NCI-H2227 treated with DMSO at 0.1 percent for 48 hours (cell line): ENCODE measurements at places on chromosomes 1 and 21.

GRCh38 chr1:54403405-54403804, 2.8 kb downstream of the SSBP3 start:
- no peak for DNase-seq

DNA sequence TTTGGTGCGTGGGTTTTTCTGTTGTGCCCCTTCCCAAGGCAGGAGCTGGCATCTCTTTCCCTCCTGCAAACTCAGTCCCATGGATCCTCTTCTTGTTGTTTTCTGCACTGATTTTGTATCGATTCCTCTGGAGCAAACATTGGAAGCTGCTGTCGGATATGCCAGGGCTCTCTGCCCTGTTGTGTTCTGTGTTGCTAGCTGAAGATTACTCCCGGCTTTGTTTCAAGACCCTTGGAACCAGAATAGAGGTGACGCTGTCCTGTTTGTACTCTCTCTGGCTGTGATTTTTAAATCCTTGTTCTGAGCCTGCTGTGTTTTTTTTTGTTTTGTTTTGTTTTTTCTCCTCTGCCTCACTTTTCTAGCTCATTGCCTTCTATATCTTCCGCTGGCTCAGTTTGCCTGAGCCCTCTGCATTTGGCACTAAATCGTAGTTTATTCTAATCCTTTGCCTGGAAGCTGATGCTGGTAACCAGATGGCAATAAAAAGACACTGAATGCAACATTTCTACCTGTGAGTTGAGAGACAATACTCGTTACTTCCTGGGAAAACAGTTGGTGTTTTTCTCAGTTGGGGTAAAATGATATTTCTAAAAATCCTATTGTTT, 67.0 kb downstream of the BACH1 start:
- DNase-seq, result no peak

DNA sequence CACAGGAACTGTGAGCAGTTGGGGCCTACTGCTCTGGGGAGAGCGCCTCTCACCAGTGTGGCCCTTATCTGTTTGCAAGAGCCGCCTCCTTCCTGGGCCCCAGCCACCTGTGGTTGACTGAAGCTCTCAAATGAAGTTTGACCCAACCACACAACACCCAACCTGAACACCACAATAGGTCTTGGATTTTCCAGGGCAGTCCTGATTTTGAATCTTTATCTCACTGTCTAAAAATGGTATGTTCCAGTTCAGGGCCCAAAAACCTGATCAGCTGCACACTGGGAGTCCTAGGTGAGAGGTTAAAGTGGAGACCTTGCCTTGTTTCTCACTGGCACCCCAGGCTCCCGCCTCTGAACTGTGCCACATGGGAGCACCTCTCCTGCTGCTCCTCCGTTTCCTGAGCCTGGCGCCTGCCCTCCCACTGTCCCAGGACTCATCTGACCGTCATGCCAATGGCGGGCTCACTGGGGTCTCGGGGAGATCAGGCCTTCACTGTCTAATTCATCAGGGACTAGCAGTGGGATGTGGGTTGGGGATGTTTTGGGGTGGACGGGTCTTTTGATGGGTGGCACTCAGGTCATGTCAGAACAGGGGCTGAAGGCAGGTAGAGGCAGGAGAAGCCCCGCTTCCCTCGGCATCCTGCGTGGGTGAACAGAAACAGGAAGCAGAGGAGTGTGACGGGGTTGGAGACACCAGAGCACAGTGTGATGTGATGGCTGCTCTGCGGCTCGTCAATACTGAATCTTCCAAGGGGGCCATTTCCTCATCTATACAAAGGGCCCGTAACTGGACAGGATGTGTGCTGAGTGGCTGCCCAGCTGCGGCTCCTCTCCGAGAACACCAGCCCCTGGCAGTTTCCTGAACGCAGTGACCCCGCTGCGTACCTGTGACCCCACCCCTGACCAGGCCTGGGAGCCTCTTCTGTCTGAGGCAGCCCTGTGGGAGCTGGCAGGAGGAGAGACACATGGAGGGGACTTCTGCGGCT, 59.6 kb upstream of the ITPKB start:
- no peak for DNase-seq

DNA sequence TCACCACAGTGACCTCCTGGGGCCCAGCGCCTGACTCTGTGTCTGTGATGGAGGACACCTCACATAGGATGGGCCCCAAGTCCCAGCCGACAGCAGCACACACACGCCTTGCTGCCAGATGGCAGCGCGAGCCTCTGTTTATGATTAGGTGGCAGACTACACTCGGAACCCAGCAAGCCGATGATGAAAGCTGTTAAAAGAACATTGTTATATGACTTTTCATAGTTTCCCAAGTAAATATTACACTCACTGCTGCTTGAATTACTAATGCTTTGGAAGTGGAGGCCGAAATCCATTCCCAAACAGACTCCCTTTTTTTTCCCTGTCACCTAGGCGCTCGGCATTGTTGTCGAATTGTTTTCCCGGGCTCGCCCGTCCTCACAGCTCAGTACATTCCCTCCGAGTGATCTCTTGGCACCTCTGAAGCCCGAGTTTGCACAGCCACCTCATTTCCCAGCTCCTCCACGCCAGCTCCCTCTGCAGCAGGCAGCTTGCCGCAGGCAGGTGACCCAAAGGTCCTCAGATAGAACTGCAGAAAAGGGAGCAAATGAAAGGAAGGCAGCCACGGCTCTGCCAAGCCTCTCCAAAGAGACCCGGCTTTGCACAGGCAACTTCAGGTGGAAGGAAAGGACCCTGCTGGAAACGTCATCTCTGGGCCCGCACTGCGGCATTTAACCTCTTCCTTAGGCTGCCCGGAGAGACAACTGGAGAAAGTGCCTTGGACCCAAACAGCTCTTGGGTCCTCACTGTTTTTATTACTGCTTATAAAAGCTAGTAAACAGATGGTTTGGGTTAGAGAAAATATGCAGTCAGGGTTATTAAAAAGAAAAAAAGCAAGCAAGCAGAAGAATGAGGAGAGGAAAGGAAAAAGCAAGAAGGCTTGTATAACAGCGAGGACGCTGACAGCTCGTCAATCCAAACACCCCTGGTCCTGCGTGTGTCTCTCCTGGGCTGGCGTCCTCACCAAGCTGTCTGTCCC, 72.2 kb upstream of the SLC25A33 start:
- DNase-seq, result peak; percentile 14

GRCh38 chr1:183804387-183804786, 533 bp upstream of the RGL1 start:
- DNase-seq, result no peak

GRCh38 chr1:33320619-33321165, at the start of gene A3GALT2:
A3GALT2 (minus strand) TSS chr1:33321098; CDS start chr1:33321098, 0 bp downstream.
- DNase-seq, result no peak

- no peak for DNase-seq
Measured at GRCh38 chr1:26353976-26354820, at the start of gene CRYBG2. CRYBG2 (minus strand) TSS chr1:26354130; CDS start chr1:26346657, 7,473 bp downstream.

DNA sequence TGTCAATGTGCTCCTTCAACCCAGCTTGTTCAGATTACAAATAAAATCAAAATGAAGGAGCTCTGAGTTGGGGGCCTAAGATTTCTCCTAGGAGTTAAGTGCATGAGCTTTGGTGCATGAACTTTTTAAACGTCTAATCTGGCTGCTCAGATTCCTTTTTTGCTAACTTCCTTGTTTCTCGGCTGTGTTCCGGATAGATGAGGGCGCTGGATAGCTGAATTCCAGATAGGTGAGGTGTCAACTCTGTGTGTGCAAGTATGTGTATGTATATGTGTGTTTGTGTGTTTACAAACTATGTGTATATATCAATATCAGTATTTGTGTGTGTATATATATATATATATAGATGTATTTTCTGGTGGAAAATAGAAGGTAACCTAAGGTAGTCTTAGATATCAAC, 37.5 kb upstream of the RCAN3 start:
- DNase-seq, result no peak
